Stimulated activated CD4-positive, alpha-beta T cell treated with anti-CD3 and anti-CD28 coated beads, Interleukin-15, amount 100 ng/mL, for 1 hour (primary cell): ENCODE measurements at places on chromosomes 12 and 14.

- DNase-seq = no peak
Observed at GRCh38 chr12:3550839-3551238, 59.8 kb downstream of the PRMT8 start.

DNA sequence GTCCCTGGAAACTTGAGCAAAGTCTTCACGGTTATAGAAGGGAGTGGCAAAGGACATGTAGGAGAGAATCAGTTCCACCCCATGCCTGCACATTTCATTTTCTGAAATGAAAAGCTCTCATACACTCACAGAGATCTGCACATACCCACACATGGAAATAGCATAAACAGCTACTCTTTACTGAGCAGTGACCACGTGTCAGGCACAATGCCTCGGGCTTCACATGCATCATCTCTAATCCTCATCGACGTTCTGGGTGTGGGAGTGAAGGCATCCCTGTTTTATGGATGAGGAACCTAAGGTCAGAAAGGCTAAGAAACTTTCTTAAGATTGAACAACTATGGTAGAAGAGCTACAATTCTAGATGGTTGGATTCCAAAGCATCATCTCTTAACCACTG, 198.8 kb downstream of the DAD1 start:
- no peak for DNase-seq

- no peak for DNase-seq
Observed at GRCh38 chr12:61797266-61797665, 462.9 kb upstream of the USP15 start.

GRCh38 chr12:51820526-51821439, 27.7 kb downstream of the FIGNL2 start:
- DNase-seq = peak; percentile 67

DNA sequence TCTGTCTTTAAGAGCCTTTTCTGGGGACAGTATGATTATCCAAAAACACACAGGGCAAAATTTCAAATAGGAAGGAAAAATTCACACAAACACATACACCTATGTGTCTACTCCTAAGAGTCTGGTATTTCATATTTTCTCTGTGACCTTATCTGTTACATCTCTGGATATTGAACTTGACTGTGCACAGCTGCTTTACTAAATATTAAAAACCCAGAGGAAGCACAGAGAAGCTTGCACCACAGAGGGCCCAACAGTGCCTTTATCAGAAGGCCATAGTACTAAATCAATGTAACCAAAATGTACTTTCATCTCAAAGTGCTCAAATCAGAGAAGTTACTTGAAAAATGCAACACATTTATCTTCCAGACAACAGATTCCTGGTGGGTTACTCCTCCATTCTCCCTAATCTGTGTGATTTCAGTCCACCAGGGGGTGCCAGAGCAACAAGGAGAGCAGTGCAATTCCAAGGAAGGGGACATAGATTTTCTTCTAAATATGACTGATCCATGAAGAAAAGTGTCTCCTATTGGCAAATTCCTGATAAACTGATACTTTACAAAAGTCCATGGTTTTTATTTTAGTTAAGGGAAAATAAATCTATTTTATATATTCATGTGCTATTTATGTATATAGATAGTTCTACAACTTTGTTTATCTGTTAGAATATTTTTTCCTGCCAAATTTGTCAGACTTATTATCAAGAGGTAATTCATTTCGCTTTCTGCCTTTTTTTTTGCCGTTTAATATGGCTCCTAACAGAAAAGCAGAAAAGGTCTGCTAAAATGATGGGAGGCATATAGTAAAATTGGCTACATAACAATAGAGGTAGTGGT, 617.6 kb downstream of the LRFN5 start:
- no peak for DNase-seq

- DNase-seq = no peak
Observed at GRCh38 chr14:24315807-24316596, 4.7 kb downstream of the LTB4R start.

- no peak for DNase-seq
Observed at GRCh38 chr12:20800160-20800559, 10.3 kb upstream of the SLCO1B3 start.

GRCh38 chr12:39773266-39773665, 153.7 kb upstream of the ABCD2 start:
- no peak for DNase-seq

DNA sequence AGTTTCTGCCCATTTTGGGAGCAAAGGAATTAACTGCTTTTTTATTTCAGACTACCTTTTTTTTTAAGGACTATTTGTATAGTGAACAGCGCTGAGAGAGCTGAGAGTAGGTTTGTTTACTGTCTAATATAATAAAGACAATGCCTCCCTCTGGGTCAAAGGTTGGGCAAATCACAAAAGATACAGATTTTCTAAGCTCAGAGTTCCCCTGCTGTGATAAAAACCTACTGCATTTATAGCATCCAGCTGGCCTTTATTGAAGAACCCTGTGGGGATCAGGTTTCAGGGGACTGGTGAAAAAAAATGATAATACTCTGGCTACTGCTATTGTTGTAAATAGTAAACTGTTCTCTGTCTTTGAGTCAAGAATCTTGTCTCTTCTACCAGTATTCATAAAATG, 28.7 kb downstream of the CCDC59 start:
- DNase-seq = no peak

- DNase-seq = no peak
Observed at GRCh38 chr14:38873941-38874612, 229.0 kb downstream of the SEC23A start.

- no peak for DNase-seq
Observed at GRCh38 chr14:105311838-105312237, 2.7 kb upstream of the PACS2 start.

- no peak for DNase-seq
Observed at GRCh38 chr12:31991815-31992214, 32.6 kb downstream of the RESF1 start.

DNA sequence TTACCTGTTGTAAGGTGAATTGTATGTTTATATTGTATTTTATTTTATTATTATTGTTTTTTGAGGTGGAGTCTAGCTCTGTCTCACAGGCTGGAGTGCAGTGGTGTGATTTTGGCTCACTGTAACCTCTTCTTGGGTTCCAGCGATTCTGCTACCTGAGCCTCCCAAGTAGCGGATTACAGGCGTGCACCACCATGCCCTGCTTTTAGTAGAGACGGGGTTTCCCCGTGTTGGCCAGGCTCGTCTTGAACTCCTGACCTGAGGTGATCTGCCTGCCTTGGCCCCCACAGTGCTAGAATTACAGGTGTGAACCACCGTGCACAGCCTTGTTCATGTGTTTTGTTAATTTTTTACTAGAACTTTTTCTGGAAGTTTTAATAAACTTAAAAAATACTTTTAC, 3.8 kb downstream of the ATF7IP start:
- DNase-seq = no peak

DNA sequence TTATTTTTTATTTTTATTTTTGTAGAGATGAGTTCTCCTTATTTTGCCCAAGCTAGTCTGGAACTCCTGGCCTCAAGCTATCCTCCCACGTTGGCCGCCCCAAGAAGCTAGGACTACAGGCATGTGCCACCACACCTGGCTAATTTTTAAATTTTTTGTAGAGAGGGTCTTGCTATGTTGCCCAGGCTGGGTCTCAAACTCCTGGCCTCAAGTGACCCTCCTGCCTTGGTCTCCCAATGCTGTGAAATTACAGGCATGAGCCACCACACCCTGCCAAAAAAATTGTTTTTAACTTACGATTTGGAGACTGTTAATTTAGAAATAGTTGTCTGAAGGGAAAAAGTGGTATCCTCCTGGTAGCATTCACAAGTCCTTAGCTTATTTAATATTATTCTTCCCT, 120.7 kb downstream of the PPM1H start:
- DNase-seq = no peak

- DNase-seq = no peak
Observed at GRCh38 chr12:29152223-29152868, 3.3 kb downstream of the FAR2 start.

GRCh38 chr12:56614627-56615026, 15.5 kb downstream of the BAZ2A start:
- DNase-seq = no peak

DNA sequence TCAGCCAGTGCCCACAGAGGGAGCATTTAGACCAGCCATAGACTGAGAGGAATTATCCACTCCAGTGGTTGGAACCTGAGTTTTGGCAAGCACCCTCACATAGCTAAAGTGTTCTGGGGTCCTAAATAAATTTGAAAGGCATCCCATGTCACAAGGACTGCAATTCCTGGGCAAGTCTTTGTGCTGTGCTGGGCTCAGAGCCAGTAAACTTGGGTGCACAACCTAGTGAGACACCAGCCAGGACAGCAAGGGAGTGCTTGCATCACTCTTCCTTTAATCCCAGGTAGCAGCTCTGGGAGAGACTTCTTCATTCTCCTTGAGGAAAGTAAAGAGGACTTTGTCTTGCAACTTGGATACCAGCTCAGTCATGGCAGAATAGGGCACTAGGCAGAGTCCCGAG, 142.0 kb upstream of the FSCB start:
- no peak for DNase-seq

- peak; percentile 79 for DNase-seq
Observed at GRCh38 chr12:49623142-49623904, at the start of gene PRPF40B. PRPF40B (plus strand) TSS chr12:49623561; CDS start chr12:49623591, 30 bp downstream.

DNA sequence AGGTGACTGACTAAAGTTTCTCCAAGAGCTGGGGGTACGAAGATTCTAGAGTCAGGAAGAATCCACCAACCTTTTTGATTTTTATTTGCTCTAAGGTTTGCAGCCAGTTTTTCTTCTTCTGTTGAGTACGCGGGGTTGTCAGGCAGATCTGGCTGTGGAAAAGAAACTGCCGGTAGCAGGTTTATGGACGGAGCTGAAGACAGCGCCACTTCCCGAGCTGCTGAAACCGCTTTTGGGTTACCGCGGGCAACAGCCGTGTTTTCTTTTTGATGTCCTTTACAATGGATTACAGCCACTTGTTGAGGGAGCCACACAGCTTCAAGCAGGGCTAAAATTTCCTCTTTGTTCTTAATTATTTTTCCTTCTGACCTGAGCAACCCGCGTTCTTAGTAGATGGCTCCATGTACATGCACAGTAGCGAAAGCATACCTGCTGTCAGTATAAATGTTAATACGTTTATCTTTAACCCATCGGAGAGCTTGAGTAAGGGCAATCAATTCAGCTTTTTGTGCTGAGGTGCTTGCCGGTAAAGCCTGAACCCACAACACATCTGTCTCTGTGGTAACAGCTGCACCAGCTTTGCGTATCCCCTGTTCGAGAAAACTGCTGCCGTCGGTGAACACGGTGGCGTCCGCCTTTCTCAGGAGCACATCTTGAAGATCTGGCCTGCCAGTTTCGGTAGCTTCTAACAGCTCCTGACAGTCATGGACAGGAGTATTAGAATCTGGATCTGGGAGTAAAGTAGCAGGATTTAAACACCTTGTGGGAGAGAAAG, 674.3 kb downstream of the TMEM121 start:
- DNase-seq = no peak

DNA sequence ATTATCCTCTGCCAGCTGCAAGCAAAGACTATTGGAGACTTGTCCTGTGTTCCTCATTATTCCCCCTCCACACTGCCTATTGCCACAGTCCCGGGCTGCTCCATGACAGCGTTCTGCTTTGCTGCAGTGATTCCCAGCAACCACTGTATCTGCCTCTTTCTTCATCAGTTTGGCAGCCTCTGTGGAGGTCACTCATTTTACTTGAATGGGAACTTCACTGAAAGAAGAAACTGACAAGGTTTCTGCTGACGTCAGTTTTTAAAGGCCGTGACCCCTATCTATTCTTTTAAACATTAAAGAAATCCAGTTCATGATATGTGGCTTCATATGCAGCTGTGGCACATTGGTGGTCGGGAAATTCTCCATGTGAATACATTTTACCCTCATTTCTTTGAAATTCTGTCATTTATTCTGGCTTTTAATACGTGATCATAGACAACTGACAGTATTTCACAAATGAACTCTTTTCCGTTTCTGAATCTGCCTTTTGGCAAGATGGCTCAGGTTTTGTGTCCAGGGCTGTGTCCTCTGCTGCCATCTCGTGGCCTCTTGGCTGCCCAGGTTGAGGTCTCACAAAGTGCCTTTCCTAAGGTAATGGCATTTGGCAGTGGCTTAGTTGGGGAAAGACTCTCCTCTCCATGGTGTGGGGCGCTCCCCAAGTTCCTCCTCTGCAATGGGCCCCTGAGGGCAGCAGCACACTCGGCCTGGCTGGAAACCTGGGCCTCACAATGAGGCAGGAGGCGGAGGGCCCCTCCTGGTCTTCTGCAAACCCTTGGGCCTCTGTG, 5.8 kb downstream of the TMEM253 start:
- peak; percentile 50 for DNase-seq

DNA sequence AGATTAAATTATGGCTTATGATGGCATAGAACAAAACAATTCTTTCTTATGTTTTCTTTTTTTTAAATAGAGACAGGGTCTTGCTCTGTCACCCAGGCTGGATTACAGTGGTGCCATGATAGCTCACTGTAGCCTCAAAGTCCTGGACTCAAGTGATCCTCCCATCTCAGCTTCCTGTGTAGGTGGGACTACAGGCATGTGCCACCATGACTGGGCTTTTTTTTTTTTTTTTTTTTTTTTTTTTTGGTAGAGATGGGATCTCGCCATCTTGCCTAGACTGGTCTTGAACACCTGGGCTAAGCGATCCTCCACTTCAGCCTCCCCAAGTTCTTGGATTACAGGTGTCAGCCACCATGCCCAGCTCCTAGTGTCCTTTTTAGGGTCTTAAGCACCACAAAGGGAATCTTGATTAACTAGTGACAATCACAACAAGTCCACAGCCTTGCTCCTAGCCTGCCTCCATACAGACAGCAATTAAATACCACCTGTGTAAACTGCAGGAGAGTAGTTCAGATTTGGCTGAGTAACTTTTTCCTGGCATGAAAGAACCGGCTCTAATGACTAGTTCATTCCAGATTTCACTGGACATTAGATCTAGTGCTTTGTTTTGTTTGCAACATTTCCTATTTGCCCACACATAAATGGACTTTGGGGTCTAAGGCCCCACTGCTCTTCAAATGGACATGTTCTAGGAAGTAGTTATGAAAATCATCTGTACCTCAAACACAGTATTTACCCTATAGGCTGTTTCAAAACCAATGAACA, 61.6 kb downstream of the SH2B3 start:
- no peak for DNase-seq

- DNase-seq = no peak
Observed at GRCh38 chr14:96783043-96783914, 13.9 kb upstream of the VRK1 start.

DNA sequence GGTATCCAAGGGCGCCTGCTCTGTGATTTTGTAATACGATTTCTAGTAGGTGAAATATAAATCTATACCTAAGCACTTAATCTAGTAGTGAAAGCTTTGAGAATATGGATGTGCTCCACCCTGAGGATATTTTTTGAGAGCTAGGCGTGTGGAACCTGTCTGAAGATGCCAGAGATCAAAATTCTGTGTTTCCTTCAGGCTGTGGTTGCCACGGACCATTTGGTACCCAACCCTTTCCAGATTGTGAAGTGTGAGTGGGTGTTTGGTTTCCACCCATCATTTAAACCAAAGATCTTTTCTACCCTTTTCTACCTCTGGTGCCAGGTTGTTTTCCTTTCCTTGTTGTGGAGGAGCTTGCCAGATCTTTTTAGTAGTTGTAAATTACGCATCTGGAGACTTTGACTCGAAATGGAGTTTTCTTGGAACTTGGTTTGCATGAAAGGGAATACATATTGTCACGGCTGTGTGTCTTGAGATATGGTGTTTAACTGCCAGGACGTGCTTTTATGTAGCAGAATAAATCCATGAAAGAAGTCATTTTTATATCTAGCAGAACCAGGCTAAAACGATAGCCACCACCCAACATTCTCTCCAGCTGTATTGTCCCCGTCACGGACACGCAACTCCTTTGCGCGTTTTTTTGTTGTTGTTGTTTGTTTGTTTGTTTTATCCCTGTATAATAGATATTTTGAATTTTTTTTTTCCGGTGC, 2.2 kb downstream of the LRFN5 start:
- no peak for DNase-seq

- DNase-seq = no peak
Observed at GRCh38 chr14:101230161-101230850, 326.8 kb upstream of the RTL1 start.

GRCh38 chr12:14367040-14367661, 1.7 kb downstream of the ATF7IP start:
- DNase-seq = no peak
